Amniotic stem cell (primary cell): ENCODE measurements at places on chromosomes 7 and 10.

DNA sequence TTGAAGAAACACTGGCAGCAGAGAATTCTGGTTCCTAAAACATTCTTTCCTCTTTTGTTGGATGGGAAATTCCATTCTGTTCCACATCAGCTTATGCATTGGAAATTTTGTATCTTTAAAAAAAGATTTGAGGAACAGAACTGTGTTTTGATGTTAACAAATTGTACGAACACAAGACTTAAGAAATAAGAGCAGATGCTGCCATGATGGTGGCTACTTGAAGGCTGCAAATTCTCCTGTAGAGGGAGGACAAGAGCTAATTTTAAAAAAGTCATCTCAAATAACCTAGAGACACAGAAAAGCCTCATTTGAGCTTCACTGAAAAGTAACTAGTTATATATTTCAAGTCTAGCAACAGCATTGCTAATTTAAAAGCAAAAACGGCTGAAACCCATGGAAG lies 29.8 kb downstream of the NDUFB2 start:
- DNase-seq, result no peak

GRCh38 chr10:89351412-89351779 lies 23.6 kb downstream of the IFIT3 start:
- no peak for DNase-seq

- DNase-seq, result no peak
Observed at GRCh38 chr7:7687800-7688199, 30.6 kb downstream of the RPA3 start.

GRCh38 chr7:103348452-103348851 lies 1.0 kb downstream of the PSMC2 start:
- no peak for DNase-seq

- DNase-seq, result no peak
Observed at GRCh38 chr7:108589874-108590273, 20.2 kb downstream of the DNAJB9 start.

GRCh38 chr7:31271641-31272405 lies 68.7 kb downstream of the NEUROD6 start:
- DNase-seq, result no peak
